Esophagus muscularis mucosa (tissue), 4 donors: ENCODE measurements at places on chromosomes 13 and 19. TPM values are rescaled to one million over a fixed set of nuclear protein-coding genes. Genes with fewer than 3 reads are reported as not detected.
A peak's percentile ranks its signal among the peaks of the same experiment; 100 is the strongest.

Gene ZFR2
- total RNA-seq: not detected

Gene JAK3
- 3.6 TPM for total RNA-seq

Gene MBD3L3
- not detected for total RNA-seq

Gene RDH8
- total RNA-seq: not detected

Gene TMIGD2
- not detected for total RNA-seq

DNA sequence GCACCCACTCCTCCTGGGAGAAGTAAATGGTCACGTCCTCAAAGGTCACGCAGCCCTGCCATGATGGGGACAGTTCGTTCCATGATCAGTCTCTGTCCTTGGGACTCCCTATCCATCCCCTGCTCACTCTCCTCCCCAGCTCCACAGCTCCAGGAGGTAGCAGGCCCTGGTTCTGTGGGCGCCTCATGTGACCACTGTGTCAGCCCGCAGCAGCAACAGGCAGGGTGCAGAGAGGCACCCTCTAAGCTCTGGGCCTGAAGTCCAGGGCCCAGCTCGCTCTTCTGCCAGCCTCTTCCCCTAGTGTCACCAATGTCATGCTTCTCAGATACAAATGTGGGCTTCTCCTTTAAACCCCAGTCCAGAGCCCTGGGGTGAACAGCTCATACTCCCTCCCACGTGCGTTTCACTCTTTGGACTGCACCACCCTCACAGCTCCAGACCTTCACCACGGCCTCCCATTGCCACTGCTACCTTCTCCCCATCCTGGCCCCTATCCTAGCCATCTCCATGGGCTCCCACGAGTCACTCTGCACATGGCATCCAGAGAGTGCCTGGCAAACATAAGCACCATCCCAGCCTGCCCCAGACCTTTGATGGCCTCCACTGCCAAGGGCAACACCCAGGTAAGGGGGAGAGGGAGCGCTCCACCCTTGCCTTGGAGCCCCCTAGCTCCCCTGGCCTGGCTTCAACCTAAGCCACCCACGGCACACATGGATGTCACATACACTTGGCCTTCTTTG lies 2.9 kb downstream of the ZNF792 start:
- DNase-seq: no peak

DNA sequence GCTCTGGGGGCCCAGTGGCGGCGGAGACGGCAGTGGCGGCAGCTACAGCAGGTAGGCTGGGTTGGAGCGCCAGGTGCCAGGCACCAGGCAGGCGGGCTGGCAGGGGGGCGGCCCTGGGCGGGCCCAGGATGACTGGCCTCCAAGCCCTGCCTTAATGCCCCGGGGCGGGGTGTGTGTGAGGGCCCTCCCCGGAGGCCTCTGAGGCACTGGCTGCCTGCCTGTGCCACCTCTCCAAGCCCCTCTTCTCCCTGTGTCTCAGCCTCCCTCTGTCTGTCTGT lies at the start of gene KLK11:
KLK11 (minus strand) TSS at position 63 of the 278 bp plus-strand sequence. CDS start 985 bp downstream, outside the sequence.
- DNase-seq: no peak

DNA sequence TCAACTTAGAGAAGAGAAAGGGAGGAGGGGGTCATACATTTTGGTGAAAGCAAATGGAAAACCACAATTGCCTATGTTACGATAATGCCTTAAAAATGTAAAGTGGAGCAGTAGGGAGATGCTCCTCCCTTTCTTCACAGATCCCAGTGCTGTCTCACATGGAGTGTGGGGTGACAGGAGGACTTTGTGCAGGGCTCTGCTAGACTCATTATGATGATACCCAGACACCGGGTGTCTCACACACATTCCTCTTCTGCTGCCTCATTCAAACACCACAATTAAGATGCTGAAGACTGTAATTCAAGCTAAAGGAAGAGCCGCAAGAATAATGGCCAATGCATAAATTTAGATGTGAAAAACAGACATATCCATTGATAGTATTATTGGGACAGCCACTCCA lies 150.6 kb downstream of the LHFPL6 start:
- DNase-seq: no peak

DNA sequence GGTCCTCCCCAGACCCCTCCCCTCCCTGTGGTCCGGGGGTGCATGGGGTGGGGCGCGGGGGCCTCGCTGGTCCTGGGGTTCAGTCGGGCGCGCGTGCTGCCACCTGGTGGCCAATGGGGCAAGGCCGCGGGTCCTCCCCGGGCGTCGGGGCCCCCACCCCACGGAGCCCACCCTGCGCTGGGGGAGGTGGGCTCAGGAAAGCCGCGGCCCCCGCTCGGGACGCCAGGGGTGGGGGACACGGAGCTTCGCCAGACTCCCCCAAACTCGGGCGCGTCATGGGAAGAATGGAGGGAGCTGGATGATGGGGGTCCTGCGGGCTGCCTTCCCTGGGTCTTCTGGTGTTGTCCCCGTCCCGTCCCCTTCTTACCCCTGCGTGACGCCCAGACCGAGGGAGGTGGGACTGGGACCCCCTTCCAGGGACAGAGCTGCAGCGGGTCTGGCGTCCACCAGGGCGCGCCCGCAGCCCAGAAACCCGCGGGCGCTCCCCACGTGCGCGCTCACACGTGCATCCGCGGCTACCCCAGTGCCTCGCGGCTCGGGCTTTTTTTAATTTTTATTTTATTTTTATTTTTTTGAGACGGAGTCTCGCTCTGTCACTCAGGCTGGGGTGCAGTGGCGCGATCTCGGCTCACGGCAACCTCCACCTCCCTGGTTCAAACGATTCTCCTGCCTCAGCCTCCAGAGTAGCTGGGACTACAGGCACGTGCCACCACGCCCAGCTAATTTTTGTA lies 19.8 kb upstream of the TCF3 start:
- no peak for DNase-seq

- DNase-seq: no peak
These were observed 29.9 kb downstream of the SERP2 start for GRCh38 chr13:44403461-44404056.

DNA sequence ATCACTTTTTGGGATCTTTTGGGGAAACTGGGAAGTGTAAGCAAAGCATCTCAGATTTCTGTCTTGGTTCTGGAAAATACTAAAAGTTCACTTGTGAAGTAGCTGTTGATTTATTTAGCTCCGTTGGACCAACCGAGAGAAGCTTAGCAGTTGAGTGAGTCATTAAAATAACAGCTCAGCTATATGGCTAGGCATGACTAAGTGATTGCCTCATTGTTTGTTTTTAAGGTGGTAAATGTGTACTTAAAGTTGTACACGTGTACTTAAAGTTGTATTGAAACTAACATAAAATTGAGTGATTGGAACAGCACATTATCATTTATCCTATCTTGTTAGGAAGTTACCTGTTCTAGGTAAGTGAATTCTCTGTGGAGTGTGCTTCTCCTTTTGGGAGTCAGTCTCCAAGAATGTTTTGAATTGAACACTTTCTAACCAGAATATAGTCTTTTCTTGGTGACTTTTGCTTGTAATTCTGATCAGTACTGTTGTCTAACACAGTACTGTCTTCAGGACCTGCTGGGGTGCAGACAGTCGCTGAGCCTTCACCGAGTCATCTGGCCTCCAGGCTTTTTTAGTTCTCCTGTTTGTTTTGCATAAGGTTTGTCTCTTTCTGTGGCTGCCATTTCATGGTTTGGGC lies 2.9 kb upstream of the DCUN1D2 start:
- DNase-seq: no peak

DNA sequence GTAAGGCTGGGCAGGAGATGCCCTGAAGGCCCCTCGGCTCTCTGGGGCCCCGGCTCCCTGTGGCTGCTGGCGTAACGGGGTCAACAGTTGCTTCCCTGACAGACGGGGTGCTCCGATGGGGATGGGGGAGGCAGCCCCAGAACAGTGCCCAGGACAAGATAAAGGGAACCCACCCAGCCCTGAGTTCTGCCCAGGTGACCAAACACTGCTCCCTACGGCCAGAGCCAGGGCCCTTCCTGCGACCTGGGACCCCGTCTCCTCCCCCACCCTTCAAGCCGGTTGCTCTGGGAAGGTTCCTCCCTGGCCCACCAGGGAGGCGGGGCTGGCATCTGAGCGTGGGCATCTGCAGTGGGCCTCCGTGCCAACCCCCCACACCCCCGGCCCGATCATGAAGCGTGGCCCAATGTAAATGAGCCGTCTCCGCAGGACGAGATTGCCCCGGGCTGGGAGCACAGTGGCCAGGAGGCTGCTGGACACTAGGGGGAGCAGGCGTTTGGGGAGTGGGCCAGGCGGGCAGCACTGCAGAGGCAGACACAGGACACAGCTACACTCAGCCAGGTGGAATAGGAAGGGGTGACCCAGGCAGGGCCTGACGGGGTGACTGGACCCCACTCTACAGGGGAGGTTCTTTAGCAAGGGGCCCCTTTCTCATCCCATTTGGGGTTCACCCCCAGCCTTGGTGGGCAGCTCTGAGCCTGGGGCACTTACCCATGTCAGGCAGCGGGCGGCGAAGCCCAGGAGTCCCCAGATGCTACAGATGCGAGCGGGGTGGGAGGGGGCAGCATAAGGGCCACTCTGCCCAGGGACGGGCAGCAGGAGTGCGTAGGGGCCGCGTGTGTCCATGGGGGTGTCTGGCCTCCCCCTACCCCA lies 1.2 kb upstream of the NKPD1 start:
- no peak for DNase-seq

DNA sequence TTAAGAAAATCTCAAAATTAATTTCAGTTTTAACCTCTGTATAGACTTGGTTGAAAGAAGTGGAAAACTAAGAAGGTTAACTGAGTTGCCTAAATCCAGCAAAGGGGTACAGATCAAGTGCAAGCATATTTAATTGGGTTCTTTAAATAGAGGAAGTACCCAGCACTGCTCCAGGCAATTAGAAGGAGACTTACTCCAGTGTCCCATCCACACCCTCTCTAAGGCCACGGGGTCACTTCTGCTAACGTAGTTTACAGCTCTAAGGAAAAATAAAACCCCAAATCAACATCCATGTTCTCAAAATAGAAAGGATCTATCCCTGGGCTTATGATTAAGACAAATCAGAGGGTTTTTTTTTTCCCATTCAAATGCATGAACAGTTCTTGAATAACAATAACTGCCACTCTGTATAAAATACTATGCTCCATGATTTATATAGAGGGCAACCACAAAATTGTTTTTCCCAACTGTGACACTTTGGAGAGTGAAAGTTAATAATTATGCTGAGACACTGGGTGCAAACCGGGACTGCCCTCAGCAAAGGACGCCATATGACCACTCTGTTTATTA lies 4.6 kb downstream of the FRY start:
- DNase-seq: no peak

DNA sequence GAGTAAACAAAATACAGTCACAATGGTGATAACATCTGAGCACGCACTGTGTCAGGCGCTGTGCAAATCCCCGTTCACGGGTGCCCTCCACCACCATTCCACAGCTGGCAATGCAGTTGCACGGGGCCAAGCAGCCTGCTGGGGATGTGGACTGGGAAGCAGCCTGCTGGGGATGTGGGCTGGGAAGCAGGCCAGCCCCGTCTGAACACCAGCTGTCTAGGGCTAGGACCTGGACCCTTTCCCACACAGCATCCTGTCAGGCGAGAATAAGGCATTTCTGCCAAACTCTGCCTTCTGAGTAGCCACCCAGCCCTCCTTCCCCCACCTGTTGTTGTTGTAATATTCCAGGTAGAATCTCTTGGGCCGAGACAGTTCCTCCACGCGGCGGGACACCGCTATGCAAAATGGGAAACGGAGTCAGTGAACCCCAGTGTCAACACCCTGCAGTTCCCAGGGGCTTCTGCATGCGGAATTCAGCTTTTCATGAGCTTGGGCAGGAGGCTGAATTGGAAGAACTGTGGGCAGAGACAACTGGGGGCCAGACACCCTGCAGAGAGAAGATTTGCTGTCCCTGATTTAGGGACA lies 27.8 kb upstream of the MIER2 start:
- DNase-seq: no peak

DNA sequence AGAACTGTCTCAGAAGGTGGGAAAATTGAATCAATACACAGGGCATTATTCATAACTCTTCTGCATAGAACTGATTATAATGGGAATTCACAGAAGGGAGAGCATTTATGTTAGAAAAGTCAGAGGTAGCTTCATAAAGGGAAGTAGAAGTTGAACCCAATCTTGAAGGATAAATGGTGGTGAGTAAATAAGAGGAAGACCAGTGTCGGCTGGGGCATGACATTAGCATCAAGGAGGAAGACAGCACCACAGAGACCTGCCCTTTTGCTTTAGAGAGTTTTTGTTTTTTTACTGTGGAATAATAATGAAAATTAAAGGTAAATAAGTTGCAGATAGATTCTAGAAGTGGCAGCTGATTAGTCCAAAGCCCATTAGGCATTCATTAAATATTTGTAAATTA lies 21.9 kb downstream of the CDC16 start:
- DNase-seq: peak; percentile 24

GRCh38 chr13:37345869-37346268 lies 240.4 kb upstream of the CSNK1A1L start:
- no peak for DNase-seq

- DNase-seq: no peak
These were observed 99.2 kb downstream of the GNG7 start for GRCh38 chr19:2603334-2603733.

DNA sequence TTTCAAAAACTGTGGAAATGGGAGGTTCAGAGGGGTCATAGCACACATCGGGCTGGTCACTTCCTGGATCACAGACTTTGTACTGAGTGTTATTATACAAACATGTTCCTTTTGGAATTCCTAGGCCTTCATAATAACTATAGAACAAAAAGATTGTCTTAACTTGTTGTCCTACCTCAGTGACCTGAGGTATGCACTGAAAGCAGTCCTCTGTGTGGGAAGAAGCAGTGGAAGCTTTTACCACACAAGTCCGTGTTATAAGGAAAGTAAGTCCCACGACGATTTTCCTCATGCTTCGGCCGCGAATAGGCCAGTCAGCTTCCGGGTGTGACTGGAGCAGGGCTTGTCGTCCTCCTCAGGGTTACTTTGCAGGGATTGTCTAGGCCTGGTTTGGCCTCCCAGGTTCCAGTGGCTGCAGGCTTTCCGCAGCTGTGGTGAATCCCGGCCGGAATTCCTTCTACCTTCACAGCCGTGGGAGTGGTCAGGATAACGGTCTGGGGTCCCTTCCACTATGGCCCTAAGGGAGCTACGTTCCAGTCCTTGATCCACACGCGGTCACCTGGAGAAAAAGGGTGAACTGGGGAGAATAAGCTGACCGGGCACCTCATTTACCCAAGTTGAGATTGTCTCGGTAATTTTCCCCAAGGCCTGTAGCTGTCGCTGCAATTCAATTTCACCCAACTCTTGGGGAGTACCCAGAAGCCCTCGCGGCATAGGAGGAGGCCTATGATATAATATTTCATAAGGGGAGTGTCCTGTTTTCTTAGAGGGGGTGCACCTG lies 16.0 kb downstream of the NAPSA start:
- no peak for DNase-seq

GRCh38 chr13:43472980-43473379 lies 313.8 kb downstream of the ENOX1 start:
- DNase-seq: no peak

DNA sequence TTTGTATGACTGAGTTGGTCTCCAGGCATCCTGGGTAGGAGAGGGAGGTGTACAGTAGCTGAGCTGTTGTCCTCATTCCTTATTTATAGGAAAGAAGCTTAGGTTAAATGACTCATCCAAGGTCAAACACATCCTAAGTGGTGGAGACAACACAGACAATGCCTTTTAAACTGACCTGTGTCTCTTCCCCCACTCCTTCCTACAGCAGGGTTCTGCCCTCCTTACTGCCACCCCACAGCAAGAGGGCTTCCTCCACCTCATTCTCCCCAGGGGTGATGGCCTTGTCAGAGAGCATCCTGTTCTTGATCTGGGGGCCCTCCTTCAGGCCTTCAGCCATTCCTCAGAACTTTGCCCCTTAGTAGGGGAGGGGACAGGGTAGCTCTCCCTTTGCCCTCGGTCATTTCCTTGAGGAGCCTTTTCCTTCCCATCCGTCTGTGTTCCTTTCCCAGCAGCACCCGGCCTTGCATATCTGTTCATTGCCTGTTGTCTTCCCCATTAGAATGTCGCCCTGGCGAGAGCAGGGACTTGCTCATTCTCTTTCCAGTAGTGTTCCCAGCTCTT lies 48.2 kb upstream of the GPI start:
- no peak for DNase-seq

- DNase-seq: no peak
These were observed 100.8 kb downstream of the UBL3 start for GRCh38 chr13:29749401-29750182.
